M059J (cell line): ENCODE measurements at places on chromosomes 2 and 18. TPM values are rescaled to one million over a fixed set of nuclear protein-coding genes. Genes with fewer than 3 reads are reported as not detected.

The ASB1 gene
- total RNA-seq: 11.5 and 17.2 TPM in 2 replicates

The OBSL1 gene
- total RNA-seq: 44.2 and 81.4 TPM in 2 replicates

The SOX11 gene
- total RNA-seq: not detected in 2 replicates

The GAD1 gene
- total RNA-seq: 3.0 and 3.6 TPM in 2 replicates

The TMEM169 gene
- total RNA-seq: 1.3 TPM in 1 of 2 replicates, not detected in the other

The VWA3B gene
- not detected in 2 replicates for total RNA-seq

The ARL4C gene
- total RNA-seq: 48.1 and 65.8 TPM in 2 replicates

The CTAGE1 gene
- 0.15 TPM in 1 of 2 replicates, not detected in the other for total RNA-seq

The EVX2 gene
- total RNA-seq: not detected in 2 replicates

The RAB6D gene
- not detected in 2 replicates for total RNA-seq

The RNF125 gene
- total RNA-seq: 0.07 TPM in 1 of 2 replicates, not detected in the other

The BUB1 gene
- total RNA-seq: 68.2 and 82.4 TPM in 2 replicates

The ARHGEF4 gene
- 0.10 TPM in 1 of 2 replicates, not detected in the other for total RNA-seq

The ATP6V1B1 gene
- total RNA-seq: 0.81 TPM in 1 of 2 replicates, not detected in the other

The CXCR1 gene
- total RNA-seq: not detected in 2 replicates

The KLHL14 gene
- not detected in 2 replicates for total RNA-seq

The SLC14A1 gene
- total RNA-seq: 4.6 and 4.8 TPM in 2 replicates

The ERFE gene
- total RNA-seq: 1.6 and 5.2 TPM in 2 replicates

The SERPINB3 gene
- total RNA-seq: not detected in 2 replicates

The TTC31 gene
- total RNA-seq: 10.0 and 13.6 TPM in 2 replicates

The LGALSL gene
- total RNA-seq: 0.34 and 5.0 TPM in 2 replicates

The MAP3K19 gene
- total RNA-seq: not detected in 2 replicates

The HOXD1 gene
- total RNA-seq: not detected in 2 replicates

The TMEM150A gene
- total RNA-seq: 2.3 and 3.6 TPM in 2 replicates

The UCN gene
- total RNA-seq: 1.6 and 3.0 TPM in 2 replicates

The CGREF1 gene
- 0.17 and 0.84 TPM in 2 replicates for total RNA-seq

The CDH20 gene
- not detected in 2 replicates for total RNA-seq

The STK39 gene
- total RNA-seq: 8.6 and 14.4 TPM in 2 replicates

The SERPINB11 gene
- not detected in 2 replicates for total RNA-seq

The CAVIN2 gene
- total RNA-seq: 0.64 TPM in 1 of 2 replicates, not detected in the other

The UBR3 gene
- 7.6 and 15.3 TPM in 2 replicates for total RNA-seq

The SCLY gene
- 8.7 and 10.5 TPM in 2 replicates for total RNA-seq

The TMEM237 gene
- 58.8 and 68.8 TPM in 2 replicates for total RNA-seq

The REG3A gene
- not detected in 2 replicates for total RNA-seq

The AMER3 gene
- total RNA-seq: not detected in 2 replicates

The REG3G gene
- not detected in 2 replicates for total RNA-seq

The PTPRN gene
- total RNA-seq: 1.1 and 1.7 TPM in 2 replicates

The RASGRP3 gene
- 24.5 and 26.4 TPM in 2 replicates for total RNA-seq

The FNDC4 gene
- total RNA-seq: 2.6 and 3.1 TPM in 2 replicates

The GTF2A1L gene
- 0.25 TPM in 1 of 2 replicates, not detected in the other for total RNA-seq

The SCYGR4 gene
- total RNA-seq: not detected in 2 replicates

The CROCC2 gene
- total RNA-seq: not detected in 2 replicates

The VSNL1 gene
- 0.94 and 2.2 TPM in 2 replicates for total RNA-seq

The MYOM1 gene
- 0.10 TPM in 1 of 2 replicates, not detected in the other for total RNA-seq

The LAMA1 gene
- 0.39 and 1.6 TPM in 2 replicates for total RNA-seq

The ANKRD30B gene
- 0.57 and 3.4 TPM in 2 replicates for total RNA-seq

The C2orf92 gene
- total RNA-seq: 1.1 TPM in 1 of 2 replicates, not detected in the other

The IL36B gene
- total RNA-seq: not detected in 2 replicates

The GKN2 gene
- not detected in 2 replicates for total RNA-seq

The KCNIP3 gene
- 3.3 and 5.8 TPM in 2 replicates for total RNA-seq

The SPAST gene
- total RNA-seq: 11.4 and 13.9 TPM in 2 replicates

The PLB1 gene
- total RNA-seq: 0.91 and 1.5 TPM in 2 replicates

The GNAL gene
- total RNA-seq: 0.02 and 0.15 TPM in 2 replicates

The FAM117B gene
- 1.3 and 4.7 TPM in 2 replicates for total RNA-seq

The DUSP2 gene
- 75.8 and 103 TPM in 2 replicates for total RNA-seq
